LNCaP clone FGC (cell line): ENCODE measurements at places on chromosomes 3 and 15.

DNA sequence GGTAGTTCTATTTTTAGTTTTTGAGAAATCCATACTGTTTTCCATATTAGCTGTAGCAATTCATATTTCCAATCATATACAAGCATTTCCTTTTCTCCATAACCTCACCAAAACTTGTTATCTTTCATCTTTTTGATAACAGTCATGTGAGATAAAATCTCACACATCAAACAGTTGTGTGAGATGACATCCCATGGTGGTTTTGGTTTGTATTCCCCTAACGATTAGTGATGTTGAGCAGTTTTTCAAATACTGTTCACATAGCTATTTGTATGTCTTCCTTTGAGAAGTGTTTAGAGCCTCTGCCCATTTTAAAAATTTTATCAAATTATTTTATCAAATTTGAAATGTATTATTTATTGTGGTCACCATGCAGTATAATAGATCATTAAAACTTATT is 50.4 kb downstream of the FAM227B start:
- DNase-seq: no peak

GRCh38 chr3:113536627-113537101 is 4.3 kb downstream of the SIDT1 start:
- peak; percentile 99 for DNase-seq

GRCh38 chr15:89444241-89445225 is 51.9 kb downstream of the RHCG start:
- no peak for DNase-seq

GRCh38 chr3:111989061-111989678 is 9.6 kb upstream of the TAGLN3 start:
- no peak for DNase-seq

DNA sequence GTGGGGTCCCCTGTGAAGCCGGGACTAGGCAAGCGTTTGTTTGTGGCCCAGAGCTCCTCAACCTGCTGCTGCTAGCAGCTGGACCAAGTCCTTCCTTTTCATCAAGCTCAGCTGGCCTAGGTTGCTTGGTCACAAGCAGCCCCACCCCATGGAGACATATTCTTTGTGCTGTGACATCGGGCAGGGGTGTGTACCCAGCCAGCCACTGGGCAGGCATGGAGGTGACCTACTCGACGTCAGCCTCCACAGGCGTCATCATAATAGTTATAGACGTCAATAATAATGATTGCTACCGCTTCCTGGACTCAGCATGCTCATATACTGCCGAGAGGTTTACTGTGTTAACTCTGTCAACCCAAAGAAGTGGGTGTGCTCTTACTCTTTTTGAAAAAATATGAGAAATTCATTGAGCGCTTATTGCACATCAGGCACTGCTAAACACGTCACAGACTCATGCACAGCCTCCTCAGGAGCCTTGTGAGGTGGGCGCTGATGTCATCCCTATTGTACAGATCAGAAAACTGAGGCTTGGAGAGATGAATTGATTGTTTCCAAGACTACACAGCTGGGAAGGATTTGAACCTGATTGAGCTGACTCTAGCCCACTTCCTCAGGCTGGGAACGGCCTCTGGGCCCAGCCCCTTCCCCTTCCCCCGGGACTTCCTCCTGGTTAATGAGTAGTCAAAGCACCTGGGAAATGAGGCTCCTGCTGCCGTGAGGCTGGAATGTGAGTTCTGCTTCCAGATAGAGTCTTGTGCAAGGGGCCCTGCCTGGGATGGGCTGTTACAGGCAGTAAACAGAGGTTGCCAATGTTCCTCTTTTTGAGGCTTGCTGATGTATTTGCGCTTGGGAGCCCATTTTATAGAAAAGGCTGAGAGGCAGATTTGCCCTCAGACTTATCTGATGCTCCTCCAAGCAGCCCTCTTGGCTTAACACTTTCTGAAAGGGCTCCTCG is 16.2 kb downstream of the SLC6A6 start:
- no peak for DNase-seq

GRCh38 chr3:57160076-57160764 is 4.9 kb downstream of the IL17RD start:
- DNase-seq: no peak

GRCh38 chr3:9730657-9731205 is 804 bp upstream of the BRPF1 start:
- DNase-seq: no peak

DNA sequence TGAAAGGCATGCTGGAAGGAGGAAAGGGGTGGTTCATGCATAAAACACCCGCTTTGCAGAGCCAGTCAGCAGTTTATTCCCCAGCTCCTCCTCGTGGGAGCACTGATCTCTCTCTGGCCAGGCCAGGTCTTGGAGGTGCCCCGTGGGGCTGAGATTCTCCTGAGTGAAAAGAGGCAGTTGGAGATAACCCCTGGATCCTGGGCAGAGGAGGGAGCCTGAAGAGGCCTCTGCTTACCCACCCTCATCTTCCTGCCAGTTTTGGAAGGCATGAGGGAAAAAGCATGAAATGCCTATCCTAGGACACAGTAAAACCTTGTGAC is 108.3 kb downstream of the SEMA5B start:
- no peak for DNase-seq

DNA sequence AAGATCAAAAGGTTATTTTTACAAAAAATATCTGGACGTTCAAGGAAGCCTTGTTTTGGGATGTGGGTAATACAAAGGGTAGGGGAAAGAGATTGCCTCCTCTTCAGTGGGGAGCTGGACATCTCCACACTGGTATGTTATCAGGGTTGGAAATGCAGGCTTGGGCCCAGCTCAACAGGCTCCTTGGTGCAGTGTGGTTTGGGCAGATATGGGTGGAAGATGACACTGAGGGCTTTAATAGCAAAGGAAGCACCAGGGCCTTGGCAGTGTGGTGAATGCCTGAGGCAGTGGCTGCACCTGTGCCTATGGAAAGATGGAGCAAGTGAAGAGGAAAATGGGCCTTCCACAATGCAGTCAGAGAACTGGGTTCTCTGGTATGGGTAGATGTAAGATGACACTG is 11.2 kb upstream of the MED12L start:
- DNase-seq: no peak

GRCh38 chr3:35857004-35857403 is 217.7 kb downstream of the ARPP21 start:
- DNase-seq: no peak

- no peak for DNase-seq
Observed at GRCh38 chr3:37945156-37945806, 45.3 kb upstream of the VILL start.

- DNase-seq: no peak
Observed at GRCh38 chr3:125194849-125195601, 17.5 kb downstream of the SLC12A8 start.

- no peak for DNase-seq
Observed at GRCh38 chr15:65355173-65355987, 22.4 kb downstream of the IGDCC3 start.

GRCh38 chr15:79849789-79850188 is 47.0 kb downstream of the MTHFS start:
- peak; percentile 36 for DNase-seq

DNA sequence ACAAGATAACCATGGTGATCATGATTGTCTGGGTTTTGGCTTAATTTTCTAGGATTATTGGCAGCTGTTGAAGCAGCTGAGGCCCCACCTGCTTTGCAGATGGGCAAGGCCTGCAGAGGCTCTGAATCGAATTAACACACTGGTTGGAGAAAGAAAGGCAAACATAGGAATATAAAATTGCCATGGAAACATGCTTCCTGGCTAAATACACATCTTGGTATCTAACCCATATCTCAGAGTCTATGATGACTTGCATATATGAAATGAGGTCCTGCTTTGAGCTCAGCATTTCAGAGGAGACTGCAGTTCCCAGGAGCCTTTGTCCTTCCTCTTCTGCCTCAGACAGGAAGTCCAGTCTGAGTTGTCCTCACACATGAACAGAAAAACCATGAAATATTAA is 24.3 kb upstream of the SV2B start:
- DNase-seq: no peak

- DNase-seq: no peak
Observed at GRCh38 chr3:78858174-78858573, 909.6 kb downstream of the ROBO1 start.

DNA sequence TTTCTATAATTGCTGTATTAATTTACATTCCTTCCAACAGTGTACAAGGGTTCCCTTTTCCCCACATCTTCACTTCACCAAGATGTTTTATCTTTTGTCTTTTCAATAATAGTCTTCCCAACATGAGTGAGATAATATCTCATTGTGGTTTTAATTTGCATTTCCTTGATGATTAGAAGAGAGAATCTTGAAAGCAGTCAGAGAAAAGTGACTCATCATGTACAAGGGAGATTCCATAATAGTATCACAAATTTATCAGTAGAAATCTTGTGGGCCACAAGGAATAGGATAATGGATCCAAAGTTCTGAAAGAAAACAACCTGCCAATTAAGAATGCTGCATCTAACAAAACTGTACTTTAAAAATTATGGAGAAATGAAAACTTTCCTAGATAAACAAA is 189.3 kb downstream of the NECTIN3 start:
- no peak for DNase-seq

DNA sequence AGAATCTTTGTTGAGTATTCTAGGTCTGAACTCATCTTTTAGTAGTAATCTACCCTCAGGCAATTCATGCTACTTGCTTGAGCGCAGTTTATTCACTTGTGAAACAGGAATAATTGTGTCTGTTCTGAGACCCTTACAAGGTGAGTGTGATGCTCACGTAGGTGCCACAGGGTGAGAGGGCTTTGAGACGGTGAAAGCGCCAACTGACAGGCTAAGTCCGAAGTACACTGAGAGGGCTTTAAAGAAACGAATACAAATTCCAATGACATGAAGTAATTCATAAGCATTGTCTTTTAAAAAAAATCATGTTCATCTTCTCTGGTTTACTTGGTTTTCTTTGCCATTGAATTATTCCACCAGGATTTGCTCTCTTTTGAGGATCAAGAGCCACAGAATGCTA is 393.7 kb upstream of the RGMA start:
- DNase-seq: no peak

- DNase-seq: no peak
Observed at GRCh38 chr3:112512320-112512719, 13.0 kb upstream of the BTLA start.

DNA sequence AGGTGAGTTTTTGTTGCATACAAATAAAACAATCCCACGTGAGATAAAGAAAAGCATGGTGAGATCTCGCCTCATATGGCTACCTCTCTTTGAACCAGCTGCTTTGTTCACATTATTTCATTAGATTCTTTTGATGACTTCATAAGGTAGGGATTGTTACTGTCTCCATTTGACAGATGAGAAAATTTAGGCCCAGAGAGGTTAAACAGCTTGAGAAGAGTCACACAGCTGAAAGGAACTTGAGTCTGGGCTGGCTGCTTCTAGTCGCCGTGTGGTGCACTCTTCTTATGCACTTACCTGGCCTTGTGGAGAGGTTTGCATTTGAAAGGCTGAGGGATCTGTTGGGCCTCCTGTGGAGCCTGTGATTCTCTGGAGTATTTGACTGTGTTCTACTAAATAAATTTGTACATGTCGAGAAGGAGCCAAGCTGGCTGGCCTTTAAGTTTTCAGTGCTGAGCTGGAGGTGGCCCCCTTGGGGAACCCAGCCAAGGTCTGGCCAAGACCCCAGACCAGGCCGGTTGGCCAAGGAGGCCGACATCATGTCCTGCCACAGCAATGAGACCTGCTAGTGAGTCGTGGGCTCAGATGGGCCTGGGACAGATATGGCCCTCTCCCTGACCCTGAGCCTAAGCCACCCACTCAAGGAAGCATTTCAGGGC is 125.1 kb downstream of the SMAD6 start:
- DNase-seq: no peak

DNA sequence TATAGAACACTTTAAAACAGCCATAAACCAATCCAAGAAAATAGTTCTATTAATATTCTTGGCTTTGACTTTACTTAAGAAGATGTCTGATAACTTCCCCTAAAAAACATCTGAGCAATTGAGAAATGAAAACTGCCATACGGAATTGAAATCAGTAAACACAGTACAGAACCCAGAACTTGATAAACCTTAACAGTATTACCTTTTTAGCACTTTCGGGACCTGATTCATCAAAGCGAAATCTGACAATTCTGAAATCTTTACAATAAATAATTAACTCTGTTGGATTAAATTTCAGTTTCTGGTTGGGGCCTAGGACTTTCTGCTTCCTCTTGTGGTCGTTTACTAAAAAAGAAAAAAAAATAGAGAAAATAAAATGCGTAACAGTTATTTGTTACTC is 17.3 kb downstream of the MTMR10 start:
- DNase-seq: no peak

GRCh38 chr15:49045751-49046219 is 461 bp downstream of the SECISBP2L start:
- no peak for DNase-seq

GRCh38 chr15:57540211-57540610 is 51.5 kb upstream of the MYZAP start:
- no peak for DNase-seq

DNA sequence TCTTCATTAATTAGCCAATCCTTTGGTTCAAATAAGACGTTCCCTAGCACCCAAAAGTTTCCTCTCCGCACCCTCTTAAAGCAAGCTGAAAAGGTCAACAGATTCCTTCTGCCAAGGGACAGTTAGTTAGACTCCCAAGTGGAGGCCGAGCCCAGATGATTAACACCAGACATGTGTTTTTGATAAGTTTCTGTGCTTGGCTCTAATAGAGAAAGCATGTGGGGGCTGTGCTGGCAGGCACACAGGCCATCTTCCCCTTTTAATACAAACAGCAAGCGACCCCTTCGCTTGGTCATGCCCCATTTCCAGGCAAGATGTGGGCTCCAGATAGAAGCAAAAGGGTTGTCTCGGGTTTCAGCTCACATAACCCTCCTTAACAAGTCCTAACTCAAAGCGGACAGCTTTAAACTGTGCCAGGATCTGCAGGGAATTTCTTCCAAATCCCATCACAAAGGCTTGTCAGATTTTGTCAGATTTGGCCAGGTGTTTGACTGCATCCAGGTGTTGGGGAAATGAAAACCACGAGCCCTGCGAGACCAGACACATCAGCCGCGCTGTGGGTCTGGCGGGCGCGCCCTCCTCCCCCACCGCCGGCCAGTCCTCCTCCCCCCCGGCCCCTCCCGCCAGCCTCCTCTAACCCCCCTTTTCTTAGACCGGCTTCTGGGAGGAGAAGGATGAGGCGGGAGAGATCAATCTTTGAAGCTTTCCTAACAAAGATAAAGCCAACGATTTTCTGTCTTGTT is 3.3 kb downstream of the HES1 start:
- no peak for DNase-seq

DNA sequence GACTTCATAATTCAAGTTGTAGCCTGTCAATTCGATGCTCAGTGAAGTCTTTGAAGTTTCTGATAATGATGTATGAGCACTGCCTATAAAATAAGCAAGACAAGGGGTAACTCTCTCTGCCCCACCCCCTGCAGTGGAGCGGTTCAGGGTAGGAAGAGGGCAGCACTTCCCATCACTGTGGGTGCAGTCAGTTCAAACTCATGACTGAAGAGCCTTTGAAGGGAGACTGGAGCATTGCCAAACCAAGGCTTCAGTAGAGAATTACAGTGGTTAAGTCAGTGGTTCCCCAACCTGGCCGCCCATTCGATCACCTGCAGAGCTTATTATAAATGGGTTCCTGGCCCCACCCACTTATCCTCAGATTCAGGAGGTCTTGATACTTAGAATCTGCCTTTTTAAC is 190.6 kb downstream of the SHQ1 start:
- no peak for DNase-seq

GRCh38 chr3:28835751-28836150 is 445.1 kb upstream of the RBMS3 start:
- DNase-seq: peak; percentile 10
